ENCODE measurements at places on chromosomes 1 and 21.

DNA sequence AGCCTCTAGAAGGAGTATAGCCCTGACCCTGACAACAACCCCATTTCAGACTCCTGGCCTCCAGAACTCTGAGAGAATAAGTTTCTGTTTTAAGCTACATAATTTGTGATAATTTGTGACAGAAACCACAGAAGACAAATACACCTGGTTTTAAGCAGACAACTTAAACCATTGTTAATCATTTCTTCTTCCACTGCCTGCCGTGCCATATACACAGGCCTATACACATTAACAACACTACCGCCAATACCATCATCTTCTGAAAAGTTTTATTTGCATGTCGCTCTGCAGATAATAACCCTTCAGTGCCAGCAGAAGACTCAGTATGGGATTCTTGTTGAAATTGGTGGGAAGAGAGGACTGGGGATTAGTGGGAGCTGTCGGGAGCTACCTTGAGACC lies 39.9 kb upstream of the KRTAP19-8 start:
- no peak for DNase-seq

DNA sequence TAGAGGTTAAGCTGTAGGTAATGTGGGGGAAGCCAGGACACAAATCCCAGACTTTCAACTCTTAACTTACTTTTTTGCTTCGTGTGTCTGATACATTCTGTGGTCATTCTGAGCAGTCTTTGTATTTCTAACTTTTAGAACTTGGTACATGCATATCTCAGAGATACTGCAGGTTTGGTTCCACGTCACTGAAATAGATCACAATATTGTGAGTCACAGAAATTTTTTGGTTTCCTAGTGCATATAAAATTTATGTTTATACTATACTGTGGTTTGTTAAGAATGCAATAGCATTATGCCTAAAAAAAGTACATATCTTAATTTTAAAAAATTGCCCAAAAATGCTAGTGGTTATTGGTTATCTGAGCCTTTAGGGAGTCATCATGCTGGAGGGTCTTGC lies 3.2 kb downstream of the URB2 start:
- DNase-seq: no peak

DNA sequence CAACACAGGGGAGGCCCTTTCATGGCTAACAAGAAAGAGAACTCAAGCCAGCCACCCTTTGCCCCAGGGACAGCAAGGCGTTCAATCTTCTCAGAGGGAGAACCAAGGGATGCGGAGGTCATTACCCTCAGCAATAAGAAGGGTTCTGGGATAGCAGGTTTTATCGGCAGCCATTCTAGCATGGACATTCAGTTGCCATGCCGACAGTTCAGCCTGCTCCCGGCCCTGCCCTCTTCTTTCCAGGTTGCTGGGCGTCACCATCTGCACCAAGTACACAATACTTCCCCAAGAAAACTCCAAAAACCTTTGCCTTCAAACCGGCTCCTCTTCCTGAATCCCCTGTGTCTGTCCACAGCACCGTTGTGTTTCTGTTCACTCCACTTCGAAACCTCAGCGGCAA lies 47.1 kb downstream of the SYT2 start:
- no peak for DNase-seq

DNA sequence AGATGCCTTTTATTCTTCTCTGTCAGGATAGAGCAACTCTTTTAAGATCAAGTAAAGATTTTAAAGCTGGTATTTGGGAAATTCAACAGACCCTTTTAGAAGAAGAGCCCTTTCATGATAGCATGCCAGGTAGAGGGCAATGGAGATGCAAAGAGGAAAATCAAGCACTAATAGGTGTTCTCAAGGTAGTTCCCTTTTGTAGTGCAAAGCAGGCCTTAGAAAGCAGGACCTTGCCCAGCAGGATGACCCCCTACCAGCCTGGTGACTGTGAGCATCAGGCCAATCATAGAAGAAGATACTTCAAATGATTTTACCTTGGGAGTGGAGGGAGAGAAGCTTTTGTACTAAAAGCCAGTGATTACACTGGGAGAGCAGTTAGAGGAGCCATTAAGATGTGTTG lies 381.4 kb upstream of the ZRANB2 start:
- no peak for DNase-seq

DNA sequence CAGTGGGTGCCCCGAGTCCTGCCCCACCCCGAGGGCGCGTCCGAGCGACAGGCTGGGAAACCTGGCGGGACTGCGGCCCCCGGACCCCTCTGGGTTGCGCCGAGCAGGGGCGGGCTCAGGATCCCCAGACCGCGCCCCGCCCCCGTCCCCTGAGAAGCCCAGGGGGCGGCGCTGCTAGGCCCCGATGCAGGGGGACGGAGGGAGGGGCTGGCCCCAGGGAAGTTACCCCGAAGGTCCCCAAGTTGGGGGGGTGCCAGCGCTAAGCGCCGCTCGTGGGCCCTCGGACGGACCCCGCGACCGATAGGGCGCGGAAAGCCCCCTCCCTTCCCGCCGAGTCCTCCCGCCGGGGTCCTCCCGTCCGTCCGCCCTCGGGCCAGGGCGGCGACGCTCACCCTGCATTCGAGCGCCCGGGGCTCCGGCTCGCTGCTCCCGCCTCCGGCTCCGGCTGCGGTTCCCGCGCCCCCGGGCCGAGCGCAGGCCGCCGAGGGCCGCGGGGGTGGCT lies 414 bp downstream of the GPR153 start:
- DNase-seq: no peak

All from T-helper 2 cell (primary cell).